ENCODE measurements at places on chromosomes 12 and 14. TPM values are rescaled to one million over a fixed set of nuclear protein-coding genes. Genes with fewer than 3 reads are reported as not detected.

The ZBTB39 gene
- total RNA-seq, result 6.1 TPM

The SOX5 gene
- 21.1 TPM for total RNA-seq

DNA sequence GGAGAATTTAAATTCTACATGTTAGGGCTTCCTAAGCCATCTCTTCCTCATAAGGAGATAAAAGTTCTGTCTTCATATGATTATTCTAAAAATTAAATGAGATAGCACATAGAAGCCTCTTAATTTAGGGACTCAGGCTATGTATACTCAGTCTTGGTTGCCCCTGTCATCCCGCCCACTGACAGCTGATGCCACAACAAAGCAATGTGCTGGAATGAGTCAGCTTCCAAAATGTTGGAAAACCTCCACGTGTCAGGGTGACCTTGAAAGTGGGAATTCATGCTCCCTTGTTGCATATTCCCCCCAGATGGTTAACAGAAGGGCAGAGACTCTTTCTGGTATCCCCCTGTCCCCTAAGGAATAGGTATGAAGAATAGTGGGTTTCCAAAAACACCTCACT, 238.0 kb upstream of the DDHD1 start:
- DNase-seq, result no peak

- no peak for DNase-seq
Measured at GRCh38 chr14:69475194-69475818, 9.2 kb upstream of the PLEKHD1 start.

- DNase-seq, result no peak
Measured at GRCh38 chr12:105220150-105220928, 15.6 kb downstream of the APPL2 start.

DNA sequence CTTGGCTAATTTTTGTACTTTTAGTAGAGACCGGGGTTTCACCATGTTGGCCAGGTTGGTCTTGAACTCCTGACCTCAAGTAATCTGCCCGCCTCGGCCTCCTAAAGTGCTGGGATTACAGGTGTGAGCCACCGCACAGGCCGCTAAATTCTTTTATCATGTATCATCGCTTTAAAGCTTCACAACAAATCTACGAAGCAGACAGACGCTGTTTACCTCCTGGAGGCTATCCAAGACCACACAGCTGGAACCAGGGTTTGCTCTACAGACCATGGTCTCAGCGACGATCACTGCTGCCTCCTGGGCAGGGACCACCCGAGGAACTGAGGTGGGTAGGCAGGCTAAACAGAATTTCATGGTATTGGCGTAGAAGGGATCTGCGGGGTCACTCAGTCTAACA, 27.2 kb downstream of the KRT80 start:
- DNase-seq, result no peak

GRCh38 chr12:71551529-71551928, 111.9 kb downstream of the LGR5 start:
- no peak for DNase-seq

DNA sequence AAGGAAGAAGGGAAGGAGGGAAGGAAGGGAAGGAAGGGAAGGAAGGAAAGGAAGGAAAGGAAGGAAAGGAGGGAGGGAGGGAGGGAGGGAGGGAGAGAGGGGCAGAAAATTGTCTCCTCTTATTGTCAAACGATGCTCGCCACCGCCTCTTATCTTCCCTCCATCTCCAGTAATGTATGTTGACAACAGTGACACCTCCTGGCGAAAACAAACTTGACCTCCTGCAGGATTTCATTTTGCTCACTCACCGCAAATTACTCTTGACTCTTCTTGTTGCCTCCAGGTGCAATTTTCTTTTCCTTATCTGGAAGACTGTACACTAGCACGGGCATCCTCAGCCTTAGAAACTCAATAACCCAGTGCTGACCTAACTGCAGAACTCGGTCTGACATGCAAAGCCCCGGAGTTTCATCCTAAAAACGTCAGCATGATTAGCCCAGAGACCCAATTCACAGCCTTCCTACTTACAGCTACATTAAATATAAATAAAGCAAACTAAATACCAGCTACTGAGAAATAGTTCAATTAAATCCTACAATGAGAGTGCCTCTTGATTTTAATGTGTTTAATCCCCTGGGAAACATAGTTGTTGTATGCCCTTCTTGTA, 512.4 kb upstream of the TMPO start:
- no peak for DNase-seq

DNA sequence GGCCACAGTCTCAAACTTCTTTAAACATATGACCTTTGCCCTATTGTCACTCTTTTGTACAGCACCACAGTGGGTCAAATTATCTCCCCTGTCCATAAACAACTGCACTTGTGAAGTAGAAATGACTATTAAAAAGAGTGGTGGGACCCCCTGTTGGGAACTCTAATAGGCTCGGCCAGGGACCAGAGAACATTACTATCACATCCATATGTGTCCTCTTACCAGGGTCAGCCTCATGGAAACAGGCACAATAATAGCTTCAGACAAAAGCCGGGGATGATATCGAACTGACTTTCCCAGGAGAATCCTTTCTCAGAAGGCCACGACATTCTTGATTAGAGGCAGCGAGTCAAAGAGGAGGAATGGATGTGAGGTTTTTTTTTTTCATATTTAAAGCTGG, 96.6 kb downstream of the NKX2-1 start:
- no peak for DNase-seq

DNA sequence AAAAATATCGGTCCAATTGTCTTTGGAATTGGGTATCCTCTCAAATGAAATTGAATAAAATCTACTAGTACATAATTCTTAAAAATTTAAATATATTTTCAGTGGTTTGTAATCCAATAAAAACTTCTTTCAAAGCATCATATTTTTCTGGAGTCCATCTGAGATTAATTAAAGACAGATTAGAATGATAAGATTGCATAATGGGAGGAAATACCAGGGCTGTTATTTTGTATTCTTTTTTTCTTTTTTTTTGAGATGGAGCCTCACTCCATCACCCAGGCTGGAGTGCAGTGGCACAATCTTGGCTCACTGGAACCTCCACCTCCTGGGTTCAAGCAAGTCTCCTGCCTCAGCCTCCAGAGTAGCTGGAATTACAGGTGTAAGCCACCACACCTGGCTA, 103.8 kb downstream of the TMTC3 start:
- no peak for DNase-seq

GRCh38 chr12:32964981-32965585, 68.5 kb upstream of the PKP2 start:
- no peak for DNase-seq

DNA sequence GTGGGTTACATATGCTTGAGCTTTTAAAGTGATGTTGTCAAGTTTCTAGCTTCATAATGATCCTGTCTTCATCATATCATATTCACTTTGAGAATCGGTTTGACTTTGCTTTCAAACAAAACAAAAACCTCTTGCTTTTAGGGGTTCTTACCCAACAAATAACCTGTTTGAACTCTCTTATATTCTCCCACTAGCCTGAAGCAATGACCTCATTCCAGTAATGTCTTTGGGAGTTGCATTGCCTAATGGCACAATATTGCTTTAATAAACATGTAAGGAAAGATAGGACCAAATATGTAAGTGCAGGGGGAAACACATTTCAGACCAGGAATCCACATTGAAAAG, 27.7 kb downstream of the WBP11 start:
- DNase-seq, result no peak

All from vagina (tissue), 2 donors.